Stimulated activated CD8-positive, alpha-beta memory T cell treated with anti-CD3 and anti-CD28 coated beads, Interleukin-4, amount 100 ng/mL, for 4 hours (primary cell): ENCODE measurements at places on chromosomes 12 and 14.

DNA sequence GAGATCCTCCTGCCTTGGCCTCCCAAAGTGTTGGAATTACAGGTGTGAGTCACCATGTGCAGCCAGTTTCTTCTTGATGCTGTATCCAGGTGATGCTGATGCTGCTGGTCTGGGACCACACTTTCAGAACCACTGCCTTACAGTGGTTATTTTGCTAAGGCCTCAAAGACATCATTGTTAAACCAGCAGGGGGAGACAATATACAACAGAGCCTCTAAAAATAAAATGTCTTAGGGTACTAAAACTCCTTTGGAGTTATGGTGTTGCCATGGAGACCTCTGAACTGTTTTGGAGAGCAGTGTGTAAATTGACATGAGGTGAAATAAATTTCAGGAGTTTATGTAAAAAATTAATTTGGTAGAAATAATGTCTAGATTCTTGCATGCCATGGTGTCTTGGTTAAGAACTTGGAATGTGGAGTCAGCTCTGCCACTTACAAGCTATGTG, 1.1 kb upstream of the ARG2 start:
- no peak for DNase-seq

- no peak for DNase-seq
These were observed 146.4 kb upstream of the BTG1 start for GRCh38 chr12:92292016-92292415.

DNA sequence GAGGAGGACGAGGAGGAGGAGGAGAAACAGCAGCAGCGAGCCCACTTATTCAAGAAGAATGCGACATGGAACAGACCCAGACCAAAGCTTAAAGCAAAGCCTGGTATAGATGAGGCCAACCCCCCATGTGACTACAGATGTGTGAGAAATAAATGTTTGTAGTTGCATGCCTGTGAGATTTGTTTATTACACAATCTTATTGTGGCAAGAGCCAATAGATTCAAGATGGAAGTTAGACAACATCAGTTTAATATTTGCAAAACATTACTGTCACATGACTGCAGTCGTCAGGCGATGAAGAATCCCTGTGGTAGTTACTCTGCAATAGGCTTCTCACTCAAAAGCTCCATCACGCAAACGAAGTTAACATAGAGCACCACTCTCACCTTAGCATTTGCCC, 17.2 kb upstream of the SLC35F4 start:
- no peak for DNase-seq

- no peak for DNase-seq
These were observed 314.1 kb upstream of the LRIG3 start for GRCh38 chr12:59234391-59234790.

DNA sequence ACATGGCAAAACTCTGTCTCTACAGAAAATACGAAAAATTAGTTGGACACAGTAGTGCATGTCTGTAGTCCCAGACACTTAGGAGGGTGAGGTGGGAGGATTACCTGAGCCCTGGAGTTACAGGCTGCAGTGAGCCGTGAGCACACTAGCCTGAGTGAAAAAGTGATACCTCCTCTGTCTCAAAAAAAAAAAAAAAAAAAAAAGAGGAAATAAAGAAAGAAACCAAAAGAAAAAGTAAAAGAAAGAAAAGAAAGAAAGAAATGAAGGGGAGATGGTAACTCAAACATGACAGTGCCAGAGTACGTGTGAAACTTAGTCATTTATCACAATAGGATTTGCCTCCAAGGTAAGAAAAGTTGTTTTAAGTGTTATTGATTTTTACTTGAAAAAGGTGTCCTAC, 407.0 kb upstream of the MGAT4C start:
- DNase-seq, result no peak

- DNase-seq, result no peak
These were observed 107.8 kb downstream of the DUSP6 start for GRCh38 chr12:89244536-89244935.

DNA sequence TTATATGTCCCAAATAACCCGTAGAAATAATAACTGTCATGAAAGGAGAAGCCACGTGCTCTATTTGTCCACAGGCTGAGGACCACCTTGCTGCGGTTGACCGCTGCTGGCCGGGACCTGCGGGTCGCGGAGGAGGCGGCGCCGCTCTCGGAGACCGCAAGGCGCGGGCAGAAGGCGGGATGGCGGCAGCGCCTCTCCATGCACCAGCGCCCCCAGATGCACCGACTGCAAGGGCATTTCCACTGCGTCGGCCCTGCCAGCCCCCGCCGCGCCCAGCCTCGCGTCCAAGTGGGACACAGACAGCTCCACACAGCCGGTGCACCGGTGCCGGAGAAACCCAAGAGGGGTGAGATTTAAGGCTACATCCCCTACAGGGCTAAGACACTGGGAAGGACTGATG, 21.0 kb downstream of the RPGRIP1 start:
- DNase-seq, result no peak

DNA sequence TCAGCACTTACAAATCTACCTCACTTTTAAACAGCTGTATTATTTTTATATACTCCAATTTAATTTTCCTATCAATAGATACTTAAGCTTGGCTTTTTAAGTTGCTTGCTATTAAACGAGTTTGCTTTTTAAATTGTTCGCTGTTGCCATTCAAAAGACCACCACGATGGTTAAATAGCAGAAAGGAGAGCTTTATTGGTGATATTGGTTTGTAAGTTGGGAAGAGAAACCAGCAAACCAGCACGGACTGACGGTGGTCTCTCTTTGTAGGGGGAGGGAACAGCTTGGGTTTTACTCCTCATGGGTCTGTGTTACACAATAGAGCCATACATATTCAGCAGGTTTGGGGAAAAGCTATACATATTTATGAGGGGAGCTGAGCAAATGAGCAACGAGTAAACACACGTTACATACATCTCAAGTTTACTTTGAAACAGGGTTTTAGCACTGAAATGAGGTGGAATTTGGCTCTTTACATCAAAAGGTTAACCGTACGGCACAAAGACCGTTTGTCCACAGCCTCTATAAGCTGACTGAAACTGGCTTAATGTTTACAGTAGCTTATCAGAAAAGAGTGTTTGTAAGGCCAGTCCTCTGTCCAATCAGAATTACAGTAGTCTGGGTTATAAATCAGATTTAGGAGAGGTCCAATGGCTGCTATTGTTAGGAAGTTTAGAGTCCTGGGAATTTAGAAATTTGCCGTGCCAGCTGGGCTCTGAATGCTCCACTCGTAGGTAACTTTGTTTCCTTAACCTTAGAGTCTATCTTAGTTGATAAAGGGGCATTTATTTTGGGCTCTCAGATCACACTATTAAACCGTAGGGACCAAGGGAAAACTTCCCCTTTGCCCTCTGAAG, 69.7 kb upstream of the DHRS4 start:
- no peak for DNase-seq

DNA sequence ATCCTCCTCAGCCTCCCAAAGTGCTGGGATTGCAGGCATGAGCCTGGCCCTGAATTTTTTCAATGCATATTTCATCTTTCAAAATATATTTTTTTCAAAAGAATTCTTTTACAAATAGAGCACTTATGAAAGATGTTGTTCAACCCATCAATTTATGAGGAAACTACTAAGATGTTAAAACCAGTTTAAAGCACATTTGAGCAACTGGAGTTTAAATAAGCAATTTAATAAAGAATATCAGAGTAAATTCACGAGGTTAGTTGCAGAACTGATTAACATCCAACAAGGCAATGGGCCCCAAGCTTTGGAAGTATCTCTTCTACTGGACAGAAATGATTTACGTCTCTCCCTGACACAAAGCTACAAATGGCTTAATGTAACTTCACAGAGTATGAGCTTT, 23.3 kb downstream of the GLT1D1 start:
- no peak for DNase-seq

- DNase-seq, result no peak
These were observed 109.5 kb downstream of the BTG1 start for GRCh38 chr12:92036061-92036620.

GRCh38 chr14:89359477-89360222, 57.4 kb downstream of the FOXN3 start:
- no peak for DNase-seq

DNA sequence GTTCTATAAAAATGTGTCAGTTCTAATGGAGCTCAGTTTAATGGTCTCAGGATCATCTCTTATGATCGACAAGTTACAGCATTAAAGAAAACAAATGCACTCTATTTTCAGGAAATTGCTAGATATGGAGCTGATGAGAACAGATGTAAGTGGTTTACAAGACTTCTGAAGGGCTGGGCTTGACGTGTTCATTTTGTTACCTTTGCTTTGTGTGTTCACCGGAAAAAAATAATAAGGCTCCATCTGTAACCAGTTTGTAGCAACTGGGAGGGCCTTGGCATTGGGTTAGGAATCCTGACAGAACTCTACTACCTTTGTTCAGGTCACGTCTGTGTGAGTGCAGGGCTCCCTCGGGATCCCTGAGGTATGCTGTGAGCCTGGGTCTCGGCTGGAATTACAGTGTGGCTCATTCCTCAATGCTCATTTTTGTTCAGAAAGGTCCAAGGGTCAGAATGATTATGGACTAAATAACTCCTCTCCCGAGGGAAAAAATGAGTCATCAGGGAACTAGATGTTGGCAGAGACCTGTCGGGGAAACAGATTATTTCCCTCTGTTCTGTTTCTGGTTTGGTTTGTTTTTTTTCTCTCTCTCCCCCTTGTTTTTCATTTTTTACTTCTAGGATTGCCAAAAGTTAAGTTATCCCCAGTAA, 158.0 kb downstream of the SLC5A8 start:
- no peak for DNase-seq

DNA sequence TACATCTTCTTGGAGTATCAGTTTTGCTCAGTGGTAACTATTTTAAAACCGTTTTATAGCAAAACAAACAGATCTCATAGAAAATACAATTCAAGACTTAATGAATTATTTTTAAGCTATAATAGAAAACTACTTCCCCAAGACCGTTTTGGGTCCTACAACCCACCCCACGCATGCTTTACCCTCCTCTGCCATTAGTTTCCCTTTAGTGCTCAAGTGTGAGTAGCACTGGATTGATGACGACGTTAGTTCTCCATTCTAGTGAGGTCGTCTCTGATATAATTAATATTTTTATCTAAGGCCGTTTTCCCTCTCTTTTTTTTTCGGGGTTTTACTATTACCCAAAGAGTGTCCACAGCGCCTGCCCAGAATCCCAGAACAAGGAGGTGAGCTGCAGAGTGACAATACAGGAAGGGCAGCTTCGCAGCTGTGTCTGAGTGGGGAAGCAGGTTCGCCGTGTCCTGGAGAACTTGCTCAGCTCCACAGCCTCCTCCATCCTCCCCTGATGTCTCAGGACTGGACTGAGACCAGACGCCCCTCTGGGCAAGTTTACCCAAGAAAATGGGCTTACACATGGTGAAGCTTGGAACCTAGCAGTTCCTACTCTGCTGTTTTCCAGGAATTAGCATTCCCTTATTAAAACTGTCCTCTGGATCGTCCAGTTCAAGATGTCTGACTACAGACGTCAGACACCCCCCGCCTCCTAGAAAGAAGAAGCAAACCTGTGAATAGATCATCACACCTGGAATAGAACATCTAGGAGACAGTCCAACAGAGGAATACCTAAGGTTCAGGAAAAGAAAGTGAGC, 31.9 kb upstream of the MON2 start:
- no peak for DNase-seq

DNA sequence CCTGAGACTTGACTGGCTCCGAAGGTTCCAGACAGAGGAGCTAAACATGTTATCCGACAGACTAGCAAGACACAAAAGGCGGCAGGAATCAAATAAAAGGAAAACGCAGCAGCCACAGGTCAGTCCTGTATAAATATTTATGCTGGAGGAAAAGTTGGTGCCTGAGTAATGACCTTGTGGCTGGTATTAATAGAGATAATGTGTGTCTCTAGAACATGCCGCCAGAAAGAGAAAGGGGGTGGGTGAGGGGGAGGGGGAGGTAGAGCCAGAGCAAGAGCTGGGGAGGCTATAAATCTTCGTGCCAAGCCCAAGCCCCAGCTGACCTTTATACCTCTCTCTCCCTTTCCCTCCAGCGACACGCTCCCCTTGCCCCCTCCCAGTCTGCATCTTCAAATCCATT, 590.4 kb downstream of the MED13L start:
- DNase-seq, result no peak

- no peak for DNase-seq
These were observed 7.0 kb downstream of the ITGB7 start for GRCh38 chr12:53200107-53200457.

DNA sequence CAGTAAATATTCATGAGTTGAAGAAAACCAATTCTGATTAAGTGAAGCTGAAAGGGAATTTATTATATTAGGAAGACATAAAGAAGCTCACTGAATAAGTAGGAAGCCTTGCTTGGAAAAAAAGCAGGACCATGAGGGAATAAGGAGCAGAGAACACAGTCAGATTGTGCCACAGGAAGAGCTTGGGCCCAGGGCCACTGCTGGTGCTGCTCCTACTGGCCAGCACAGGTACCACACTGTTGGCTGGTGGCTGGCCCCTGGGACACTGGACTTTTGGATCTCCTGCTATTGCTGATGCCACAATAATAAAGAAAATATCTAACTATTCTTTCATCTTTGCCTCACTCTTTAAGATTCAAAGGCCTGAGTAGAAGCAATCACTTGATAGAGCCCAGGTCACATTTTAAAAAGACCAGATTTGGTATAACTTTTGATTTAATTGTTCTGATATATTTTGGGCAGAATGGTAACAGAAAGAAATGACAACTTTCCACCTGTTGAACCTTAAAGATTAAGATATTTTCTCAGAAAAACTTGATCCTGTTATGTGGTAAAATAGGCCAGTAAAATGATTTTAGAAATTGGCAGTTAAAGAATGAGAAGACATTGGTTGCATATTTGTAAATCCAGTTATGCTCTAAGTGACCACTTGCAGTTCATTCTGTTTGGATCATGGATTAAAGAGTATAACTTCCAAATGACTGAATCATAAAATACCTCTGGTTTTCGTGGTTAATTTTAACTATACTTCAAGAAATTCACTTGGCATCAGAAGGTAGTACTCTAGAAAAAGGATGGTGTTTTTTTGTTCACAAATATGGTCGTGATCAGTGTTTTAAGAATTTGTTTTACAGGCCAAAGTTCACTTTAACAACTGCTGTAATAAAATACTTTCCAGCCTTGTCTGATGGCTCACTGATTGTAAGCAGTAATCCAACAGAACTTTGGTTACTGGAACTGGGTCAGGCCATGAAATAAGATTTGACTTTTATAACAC, 68.3 kb downstream of the DERA start:
- no peak for DNase-seq
